Amniotic stem cell (primary cell): ENCODE measurements at places on chromosomes 13 and 19.

DNA sequence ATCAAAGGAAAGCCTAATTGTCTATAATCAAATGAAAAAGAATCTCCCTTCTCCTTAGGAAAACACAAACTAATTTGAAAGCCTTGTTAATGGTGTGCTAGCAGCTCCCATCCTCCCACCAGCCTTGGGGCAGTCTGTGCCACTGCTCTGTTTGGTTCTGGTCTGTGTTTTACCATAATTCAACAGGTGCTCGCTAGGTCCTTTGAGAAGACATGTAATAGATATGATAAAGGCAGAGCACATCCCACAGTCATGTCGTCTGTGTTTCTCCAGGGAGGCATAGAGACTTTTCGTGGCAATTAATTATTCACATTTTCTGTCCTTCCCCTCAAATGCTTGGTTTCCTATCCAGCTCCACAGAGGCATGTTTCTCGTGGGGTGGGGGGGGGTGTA, 23.8 kb downstream of the FAM124A start:
- DNase-seq: no peak

GRCh38 chr13:77898097-77898496, 20.5 kb downstream of the EDNRB start:
- no peak for DNase-seq

DNA sequence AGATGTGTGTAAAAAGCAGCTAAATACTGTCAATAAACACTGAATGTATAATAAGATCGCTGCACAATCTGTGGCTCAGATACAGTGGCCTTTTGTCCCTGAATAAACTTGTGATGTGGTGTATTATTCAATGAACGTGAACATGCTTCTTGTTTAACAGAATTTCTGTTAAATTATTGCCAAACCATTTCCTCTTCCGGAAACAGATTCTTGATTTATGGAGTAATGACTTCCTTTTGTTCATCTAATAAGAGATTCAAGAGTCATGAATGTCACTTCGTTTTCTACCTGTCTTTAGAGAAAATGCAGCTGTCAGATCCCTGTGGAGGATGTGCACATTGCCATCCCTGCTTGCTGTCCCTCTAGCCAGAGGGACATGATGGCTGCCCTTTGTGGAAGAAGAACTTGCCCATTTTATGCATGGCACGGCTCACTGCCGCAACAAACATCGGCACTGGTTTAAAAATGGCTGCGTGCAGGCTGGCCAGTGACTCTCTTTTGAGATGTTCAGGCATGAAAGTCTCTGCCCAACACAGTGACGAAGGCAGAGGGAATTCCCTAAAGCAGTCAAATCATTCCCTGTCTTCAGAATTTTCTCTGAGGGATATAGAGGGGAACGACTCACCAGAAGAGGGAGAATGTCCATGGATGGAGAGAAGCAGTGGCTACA, 3.1 kb upstream of the TNFSF13B start:
- no peak for DNase-seq

- no peak for DNase-seq
Observed at GRCh38 chr13:34942732-34943435, 814 bp downstream of the NBEA start.

- no peak for DNase-seq
Observed at GRCh38 chr19:11377756-11378155, 3.3 kb downstream of the SWSAP1 start.

- no peak for DNase-seq
Observed at GRCh38 chr19:41701401-41702075, 6.9 kb upstream of the CEACAM5 start.

DNA sequence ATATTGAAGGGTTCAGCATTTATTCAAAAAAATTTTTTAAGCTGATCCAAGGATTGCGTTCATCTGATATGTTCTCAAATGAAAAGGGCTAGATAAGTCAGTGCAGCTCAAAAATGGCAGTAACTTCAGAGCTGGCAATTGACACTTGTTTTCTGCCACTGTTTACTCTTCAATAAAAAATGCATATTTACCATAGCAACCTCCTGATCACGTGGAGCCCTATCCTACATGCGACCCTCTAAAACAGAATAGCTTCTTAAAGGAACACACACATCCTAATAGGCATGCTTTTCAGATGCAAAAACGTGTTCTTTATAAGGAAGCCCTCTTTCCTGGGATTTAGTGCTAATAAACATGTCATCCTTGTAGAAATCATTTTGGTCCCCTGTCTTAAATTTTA, 150.2 kb downstream of the ZNF536 start:
- DNase-seq: no peak

GRCh38 chr13:98300956-98301641, 124.0 kb upstream of the RNF113B start:
- DNase-seq: peak; percentile 29

GRCh38 chr19:47430041-47430802, 10.9 kb upstream of the MEIS3 start:
- DNase-seq: no peak

- DNase-seq: no peak
Observed at GRCh38 chr19:6086068-6086788, 24.1 kb downstream of the RFX2 start.

DNA sequence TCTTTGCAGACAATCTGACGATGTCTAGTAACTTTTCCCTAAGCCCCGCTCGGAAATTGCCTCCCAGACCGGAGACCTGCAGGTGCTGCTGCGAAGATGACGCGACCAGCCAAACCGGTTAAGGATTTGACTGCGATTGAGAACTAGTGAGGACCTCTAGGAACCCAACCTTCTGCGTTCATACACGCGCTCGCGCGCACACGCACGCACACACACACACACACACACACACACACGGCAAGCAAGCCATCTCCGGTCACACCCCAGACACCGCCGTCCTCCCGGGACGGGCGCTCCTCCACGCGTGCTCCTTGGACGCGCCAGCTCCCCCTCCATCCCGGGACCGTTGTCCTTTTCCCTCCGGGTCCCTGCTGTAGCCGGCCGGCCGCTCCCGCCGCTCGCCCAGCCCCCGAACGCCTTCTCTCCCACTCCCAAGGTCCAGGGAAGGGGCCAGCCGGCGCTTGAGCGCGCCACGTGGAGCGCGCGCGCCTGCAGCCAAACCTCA, 1.2 kb downstream of the TBC1D4 start:
- no peak for DNase-seq
